ENCODE measurements at places on chromosomes 2 and 18.

- DNase-seq = no peak
These were observed 350.1 kb downstream of the MYCN start for GRCh38 chr2:16290311-16291020.

DNA sequence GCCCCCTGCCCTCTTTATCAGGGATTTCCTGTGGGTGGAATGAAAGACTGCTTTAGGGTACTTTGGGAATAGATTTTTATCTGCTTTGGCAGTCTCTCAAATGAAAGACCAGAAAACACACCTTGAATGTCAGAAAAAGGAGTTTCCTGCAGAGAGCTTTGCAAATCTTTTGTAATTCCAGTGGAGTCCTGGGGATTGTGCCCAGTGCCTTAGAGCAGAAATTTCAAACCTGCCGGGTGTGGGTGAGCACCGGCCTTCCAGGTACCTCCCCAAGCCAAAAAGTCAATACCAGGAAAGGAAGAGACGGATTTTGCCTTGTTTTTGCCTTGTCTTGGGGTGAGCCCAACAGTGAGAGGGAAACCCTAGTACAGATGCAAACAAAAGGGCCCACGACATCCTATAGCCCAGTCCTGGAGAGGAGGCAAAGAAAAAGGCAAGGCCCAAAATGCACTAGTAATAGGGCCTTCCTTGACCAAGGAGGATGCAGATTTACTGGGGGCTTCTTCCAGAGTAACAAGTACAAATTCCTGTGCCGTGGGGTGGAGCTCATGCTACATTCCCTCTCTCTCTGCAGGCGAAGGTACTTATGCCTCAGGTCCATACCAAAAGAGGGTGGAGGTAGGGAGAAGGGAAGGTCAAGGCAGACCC, 36.4 kb downstream of the FOXI3 start:
- no peak for DNase-seq

GRCh38 chr2:38943784-38944183, 54.1 kb downstream of the ARHGEF33 start:
- no peak for DNase-seq

- DNase-seq = no peak
These were observed 4.2 kb upstream of the SAP130 start for GRCh38 chr2:128032092-128032491.

- no peak for DNase-seq
These were observed 201.0 kb downstream of the NDUFA10 start for GRCh38 chr2:239824046-239824694.

- no peak for DNase-seq
These were observed 245.5 kb upstream of the ZNF521 start for GRCh38 chr18:25597476-25597875.
